ENCODE measurements at places on chromosomes 2 and 18.

DNA sequence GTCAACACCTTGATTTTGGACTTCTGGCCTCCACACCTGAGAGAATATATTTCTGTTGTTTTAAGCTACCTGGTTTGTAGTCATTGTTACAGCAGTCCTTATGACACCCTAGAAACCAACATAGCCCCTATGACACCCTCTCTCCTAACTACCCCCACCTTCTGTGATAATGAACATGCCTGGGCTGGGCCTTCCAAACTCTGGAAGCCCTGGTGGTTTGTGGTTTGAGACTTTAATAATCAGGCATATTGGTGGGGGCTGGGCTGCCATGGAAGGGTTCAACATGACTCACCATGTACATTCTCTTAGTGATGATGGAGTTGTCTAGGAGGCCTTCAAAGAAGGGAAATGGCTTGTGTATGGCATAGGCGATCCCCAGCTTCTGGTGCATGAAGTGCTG is 3.3 kb downstream of the SP110 start:
- DNase-seq = no peak

DNA sequence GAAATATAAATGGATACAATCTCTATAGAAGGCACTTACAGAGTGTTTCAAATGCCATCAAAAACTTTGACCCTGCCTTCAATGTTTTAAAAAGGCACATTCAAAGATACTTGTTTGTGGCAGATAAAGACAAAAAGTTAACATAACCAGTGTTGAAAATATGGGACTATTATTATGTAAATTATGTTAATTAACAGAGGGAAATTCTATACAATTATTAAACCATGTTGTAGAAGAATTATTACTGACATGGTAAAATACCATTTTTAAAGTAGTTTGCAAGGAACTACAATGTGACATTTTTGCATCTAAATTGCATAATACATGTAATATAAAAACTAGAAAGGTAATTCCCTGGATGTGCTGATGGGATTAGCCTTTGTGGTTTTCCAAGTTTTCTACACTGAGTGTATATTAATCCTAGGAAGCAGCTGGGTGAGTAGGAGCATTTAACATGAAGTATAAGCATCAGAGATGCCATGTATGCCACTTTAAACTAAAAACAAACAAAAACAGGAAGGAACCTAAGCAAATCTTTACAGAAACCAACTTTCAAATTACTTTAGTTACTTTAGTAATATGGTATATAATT is 21.7 kb downstream of the MIB1 start:
- no peak for DNase-seq

- no peak for DNase-seq
Measured at GRCh38 chr2:206693399-206694137, 24.6 kb downstream of the DYTN start.

DNA sequence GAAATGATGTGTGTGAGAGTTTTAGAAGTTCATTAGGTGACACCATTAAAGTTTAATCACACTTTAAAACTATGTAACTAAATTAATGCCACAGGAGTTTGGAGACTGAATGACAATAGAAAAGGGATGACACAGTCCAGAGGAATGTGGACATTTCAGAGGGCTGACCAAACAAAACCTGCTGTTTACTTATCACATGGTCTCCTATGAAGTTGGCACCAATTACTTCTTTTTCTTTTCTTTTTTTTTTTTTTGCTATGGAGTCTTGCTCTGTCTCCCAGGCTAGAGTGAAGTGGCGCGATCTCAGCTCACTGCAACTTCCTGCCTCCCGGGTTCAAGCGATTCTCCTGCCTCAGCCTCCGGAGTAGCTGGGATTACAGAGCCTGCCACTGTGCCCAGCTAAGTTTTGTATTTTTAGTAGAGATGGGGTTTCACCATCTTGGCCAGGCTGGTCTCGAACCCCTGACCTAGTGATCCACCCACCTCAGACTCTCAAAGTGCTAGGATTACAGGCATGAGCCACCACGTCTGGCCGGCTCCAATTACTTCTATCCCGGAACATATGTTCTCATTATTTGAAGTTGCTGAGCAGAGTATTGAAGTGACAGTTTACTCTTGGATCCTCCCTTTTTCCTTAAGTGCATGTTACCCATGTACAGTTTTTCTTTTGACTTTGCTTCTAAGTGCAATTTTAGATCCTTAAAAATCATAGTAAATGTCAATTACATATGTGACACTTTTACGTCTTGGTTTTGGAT is 4.3 kb downstream of the AGPS start:
- DNase-seq = no peak

- DNase-seq = no peak
Measured at GRCh38 chr2:41764919-41765318, 282.9 kb upstream of the PKDCC start.

- no peak for DNase-seq
Measured at GRCh38 chr18:1746131-1746530, 825.2 kb downstream of the METTL4 start.

GRCh38 chr18:58338961-58339592 is 289.8 kb downstream of the ALPK2 start:
- no peak for DNase-seq

GRCh38 chr2:116953-117352 is 70.6 kb upstream of the FAM110C start:
- DNase-seq = no peak

GRCh38 chr2:134431838-134432434 is 178.1 kb downstream of the MGAT5 start:
- no peak for DNase-seq

GRCh38 chr18:52903857-52904256 is 563.9 kb downstream of the DCC start:
- no peak for DNase-seq

DNA sequence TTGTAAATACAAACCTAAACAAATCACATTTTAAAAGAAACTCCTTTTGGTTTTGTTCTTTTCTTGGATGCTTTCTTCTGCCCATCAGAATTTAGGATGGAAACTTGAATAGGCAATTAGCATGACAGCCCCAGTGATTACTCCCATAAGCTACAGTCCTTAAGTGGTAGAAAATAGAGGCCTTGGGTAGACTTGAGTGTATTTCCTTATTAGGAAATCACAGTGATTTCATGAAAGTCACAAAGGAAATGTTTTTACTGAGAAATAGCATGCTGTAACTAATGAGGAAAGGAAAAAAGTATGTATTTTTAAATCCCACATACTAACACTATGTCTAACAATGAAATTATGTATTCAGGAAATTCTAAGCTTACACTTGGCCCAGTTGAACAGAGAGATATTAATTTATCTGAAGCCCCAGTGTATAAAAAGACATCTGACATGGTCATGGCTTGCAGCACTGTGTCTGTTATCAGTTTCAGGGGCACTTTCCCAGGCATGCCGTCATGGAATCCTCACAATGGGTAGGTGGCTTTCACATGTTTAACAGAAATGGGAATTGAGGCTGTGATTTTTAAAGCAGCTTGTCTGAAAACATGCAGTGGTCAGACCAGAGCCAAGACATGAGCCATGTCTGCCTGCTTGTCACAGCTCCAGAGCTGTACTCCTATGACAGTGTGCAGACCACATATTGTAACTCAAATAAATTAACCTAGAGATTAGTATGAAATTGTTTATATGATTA is 79.7 kb upstream of the TRIB2 start:
- DNase-seq = no peak

- no peak for DNase-seq
Measured at GRCh38 chr18:36633961-36634412, 194.8 kb downstream of the TPGS2 start.

DNA sequence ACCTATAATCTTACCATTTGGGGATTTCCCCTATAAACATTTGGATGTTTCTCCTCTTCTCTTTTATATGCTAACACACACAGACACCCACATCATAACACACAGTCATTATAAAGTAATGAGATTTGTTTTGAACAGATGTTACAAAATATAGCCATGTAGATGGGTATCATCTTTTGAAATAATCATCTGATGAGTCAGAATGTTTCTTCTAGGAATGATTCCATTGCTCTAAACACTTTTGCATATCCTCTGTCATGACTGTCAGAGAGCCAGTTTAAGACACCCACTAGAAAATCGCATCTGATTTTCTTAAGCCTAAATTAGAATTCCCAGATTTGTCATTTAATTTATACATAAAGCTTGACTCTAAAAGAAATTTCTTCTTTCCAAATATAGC is 442.6 kb downstream of the CMPK2 start:
- no peak for DNase-seq

DNA sequence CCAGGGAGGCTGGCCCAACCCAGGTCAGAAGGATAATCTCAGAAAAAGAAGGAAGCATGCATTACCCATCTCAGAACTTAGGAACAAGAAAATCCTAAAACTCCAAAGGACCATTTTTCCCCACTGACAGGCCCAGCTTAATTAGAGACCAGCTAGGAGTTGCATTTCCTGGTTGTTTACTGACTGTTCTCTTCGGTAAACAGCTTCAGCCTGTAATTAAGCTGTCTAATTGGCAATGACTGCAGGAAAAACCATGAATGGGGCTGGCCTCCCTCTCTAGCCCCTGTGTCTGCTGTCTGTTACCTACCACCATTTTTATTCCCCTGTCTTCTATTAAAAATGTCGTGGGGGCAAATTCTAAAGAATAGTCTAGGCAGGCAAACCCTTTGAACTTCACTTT is 146.5 kb downstream of the AGAP1 start:
- DNase-seq = no peak

- DNase-seq = no peak
Measured at GRCh38 chr2:12910431-12910830, 193.7 kb downstream of the TRIB2 start.

GRCh38 chr2:57080035-57080434 is 896.2 kb downstream of the CCDC85A start:
- DNase-seq = no peak

DNA sequence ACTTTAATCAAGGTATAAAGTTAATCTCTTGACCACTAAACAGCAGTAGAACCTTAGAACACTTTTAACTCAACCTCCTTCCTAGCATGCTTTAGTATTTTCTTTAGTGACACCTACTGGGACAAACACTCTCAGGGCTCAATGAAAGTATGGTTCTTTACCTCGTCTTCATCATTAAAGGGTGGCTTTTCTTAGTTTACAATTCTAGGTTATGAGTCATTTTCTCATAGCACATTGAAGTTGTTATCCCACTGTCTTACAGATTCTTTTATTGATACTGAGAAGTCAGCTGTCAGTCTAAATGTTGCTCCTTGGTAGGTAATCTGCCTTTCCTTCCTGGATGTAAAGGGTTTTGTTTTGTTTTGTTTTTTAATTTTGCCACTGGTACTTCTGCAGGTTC is 38.0 kb downstream of the SIGLEC15 start:
- no peak for DNase-seq

DNA sequence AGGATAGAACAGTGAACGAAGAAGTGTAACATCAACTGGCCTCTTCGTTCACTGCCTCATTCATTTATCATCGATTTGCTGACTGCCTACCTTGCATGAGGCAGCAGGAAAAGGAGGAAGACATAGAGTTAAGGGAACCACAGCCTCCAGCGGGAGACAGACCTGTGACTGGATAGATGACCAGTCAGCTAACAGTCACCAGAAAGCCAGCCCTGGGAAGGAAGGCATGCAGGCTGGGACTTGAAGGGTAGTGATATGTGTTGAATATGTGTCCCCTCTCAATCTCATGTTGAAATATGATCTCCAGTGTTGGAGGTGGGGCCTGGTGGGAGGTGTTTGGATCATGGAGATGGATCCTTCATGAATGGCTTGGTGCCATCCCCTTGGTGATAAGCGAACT is 58.3 kb downstream of the CTIF start:
- DNase-seq = no peak

DNA sequence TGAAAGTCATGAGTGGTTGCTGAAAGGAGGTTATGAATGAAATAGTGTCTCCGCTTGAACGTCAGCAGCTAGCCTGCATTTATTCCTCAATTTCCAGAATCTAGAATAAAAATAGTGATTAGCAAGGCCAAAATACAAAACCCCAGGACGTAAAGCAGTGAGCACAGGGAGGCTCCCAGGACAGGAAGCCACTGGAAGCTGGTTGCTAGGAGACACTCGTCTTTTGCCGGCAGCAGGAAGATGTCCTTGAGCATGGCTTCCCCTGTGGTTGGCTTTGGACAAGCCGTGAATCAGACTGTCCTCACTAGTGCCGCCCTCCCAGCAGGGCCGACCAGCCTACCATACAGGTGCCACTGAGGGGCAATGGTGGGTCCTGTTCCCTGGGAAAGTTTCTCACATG is 374.4 kb downstream of the MTX2 start:
- no peak for DNase-seq

DNA sequence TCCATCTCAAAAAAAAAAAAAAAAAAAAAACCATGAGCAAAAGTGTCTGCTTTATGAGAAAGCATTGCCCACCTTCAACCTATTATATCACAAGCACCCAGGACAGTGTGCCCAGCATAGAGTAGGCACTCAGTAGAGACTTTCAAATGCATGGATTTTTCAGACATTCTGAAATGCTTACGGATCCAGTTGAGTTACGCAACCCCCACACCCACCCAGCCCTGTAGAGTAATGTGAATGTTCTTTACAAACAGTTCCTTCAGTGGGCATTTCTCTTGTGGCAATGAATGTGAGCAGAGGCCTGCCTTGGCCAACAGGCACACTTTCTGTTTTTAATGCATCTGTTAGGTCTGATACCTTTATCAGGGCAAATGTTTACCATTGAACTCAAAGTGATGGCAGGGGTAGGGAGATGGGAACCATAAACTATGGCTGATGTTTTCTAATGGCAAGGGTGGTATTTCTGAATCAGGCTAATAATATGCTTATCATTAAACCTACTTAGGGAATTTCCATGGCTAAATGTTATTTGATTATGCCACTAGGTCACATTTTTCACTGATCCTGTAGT is 65.0 kb upstream of the RPL31 start:
- no peak for DNase-seq

DNA sequence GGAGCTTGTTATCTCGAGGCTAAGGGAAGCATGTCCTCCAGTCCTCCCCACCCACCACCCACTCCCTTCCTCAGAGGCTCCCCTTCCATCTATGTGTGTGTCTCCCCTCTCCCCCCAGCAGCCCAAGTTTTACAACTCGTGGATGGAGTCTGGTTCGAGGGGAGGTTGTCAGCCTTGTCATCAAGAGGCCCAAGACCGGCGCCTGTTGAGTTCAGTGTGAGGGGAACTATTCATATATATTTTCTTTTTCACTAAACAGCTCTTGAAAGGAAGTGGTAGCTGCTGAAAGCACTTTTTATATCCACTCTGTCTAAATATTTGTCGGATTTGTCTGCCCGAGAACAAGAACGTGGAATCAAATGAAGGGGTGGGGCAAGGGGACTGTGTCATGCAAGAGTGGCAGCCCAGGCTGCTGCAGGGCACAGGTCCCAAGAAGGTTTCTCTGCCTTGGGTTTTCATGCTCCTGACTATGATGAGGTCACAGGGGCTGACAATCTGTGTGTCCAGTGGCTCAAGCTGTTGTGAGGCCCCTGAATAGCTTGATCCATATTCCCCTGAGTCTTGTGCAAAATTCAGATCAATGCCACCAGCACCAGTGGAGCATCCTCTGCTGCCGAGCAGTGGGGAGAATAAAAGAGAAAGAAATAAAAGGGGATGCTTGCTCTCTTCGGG is 35.0 kb downstream of the NRP2 start:
- DNase-seq = no peak

All from activated CD4-positive, CD25-positive, alpha-beta regulatory T cell treated with anti-CD3 and anti-CD28 coated beads, Interleukin-2, amount 50 U/mL, for 72 hours (primary cell).